ENCODE measurements at places on chromosomes 13 and 19.

GRCh38 chr13:28753208-28753892, 34.6 kb upstream of the SLC46A3 start:
- no peak for DNase-seq

GRCh38 chr13:74219566-74219965, 85.4 kb upstream of the KLF12 start:
- DNase-seq = no peak

GRCh38 chr19:49772850-49773432, 6.1 kb downstream of the AP2A1 start:
- no peak for DNase-seq

DNA sequence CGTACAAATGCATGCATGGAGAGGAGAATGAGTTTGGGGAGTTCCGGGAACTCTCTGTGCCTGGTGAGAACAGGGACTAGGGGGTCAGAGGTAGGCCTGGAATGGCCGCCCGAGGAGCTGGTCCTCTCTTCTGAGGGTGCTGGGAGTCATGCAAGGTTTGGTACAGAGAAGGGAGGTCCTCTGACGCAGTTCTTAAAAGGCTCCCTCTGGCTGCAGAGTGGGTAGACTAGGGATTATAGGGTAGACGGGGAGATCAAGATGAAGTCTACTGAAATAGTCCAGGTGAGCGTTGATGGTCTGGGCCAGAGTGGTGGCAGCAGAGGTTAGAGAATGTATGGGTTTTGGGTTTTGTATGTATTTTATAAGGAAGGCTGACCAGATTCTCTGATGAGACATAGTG, 796 bp downstream of the ZNF304 start:
- no peak for DNase-seq

GRCh38 chr13:46129124-46129523, 24.3 kb upstream of the CPB2 start:
- no peak for DNase-seq

DNA sequence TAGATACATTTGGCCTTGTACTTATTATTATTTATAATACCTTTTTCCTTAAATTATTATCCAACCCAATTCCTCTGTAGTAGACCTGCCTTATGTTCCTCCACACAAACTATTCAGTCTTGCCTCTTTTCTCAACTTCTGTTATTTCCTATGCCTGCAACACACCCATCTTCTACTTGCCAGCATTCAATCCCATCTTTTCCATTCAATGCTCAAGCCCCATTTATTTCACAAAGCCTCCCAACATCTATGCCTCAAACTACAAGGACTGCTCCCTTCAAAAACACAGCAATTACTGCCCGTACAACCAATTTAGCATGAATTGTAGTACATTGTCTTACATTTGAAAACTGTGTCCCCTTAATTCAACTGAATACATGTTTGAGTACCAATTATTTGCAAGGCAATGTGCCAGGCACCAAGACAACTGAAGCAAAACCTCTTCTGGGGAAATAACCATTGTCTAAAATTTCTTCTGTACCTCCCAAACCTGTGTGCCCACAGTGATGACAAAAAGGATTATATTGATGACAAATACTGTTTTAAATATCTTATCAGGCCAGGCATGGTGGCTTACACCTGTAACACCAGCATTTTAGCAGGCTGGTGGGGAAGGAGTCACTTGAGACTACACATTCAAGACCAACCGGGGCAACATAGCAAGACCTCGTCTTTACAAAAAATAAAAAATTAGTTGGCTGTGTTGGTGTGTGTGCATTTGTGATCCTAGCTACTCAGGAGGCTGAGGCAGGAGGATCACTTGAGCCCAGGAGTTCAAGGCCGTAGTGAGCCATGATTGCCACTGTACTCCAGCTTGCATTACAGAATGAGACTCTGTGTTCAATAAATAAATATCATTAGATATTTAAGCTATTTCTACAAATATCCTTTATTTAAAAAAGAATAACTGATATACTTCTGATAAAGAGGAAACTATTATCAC, 35.1 kb downstream of the ELF1 start:
- no peak for DNase-seq

- DNase-seq = no peak
These were observed 166.6 kb downstream of the KLF12 start for GRCh38 chr13:73967397-73968165.

DNA sequence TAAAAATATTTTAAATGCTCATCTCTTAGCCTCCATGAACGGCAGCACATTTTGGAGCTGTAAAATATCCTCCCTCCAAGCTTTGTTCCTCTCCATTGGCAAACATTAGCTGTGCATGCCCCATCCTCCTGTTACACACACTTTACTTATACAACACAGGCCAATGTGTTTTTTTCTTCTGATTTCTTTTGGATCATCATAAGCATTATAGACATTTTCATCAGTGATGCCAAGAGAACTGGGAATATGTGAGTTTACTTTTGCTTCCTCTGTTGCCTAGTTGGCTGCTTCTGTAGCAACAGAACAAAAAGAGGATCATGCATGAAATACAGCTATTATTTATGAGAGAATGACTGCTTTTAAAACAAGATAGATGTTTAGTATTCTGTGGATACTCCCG, 142.6 kb downstream of the PCDH9 start:
- DNase-seq = no peak

DNA sequence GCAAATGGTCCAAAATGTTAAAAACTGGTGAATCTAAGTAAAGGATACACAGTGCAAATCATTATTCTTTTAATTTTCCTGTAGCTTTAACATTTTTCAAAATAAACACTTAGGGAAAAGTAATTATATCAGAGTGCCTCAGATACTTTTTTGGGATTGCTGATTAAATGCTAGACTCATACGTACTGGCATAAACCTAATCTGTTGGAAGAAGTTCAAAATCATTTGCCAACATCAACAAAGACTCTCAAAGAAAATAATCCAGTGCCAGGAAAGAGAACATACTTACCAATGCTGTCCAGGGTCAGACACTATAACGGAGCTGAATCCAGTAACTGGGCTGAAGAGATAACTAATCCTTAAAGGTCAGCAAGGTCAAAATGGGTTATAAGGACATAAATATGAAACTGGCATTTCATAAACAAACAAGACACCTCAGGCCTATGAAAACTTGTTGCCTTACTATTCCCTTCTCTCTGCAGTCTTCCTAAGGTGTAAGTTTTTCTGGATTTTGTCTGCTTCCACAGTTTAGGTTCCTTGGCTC, 3.3 kb upstream of the ZNF420 start:
- DNase-seq = no peak

GRCh38 chr13:30725326-30726085, 9.8 kb upstream of the ALOX5AP start:
- DNase-seq = no peak

DNA sequence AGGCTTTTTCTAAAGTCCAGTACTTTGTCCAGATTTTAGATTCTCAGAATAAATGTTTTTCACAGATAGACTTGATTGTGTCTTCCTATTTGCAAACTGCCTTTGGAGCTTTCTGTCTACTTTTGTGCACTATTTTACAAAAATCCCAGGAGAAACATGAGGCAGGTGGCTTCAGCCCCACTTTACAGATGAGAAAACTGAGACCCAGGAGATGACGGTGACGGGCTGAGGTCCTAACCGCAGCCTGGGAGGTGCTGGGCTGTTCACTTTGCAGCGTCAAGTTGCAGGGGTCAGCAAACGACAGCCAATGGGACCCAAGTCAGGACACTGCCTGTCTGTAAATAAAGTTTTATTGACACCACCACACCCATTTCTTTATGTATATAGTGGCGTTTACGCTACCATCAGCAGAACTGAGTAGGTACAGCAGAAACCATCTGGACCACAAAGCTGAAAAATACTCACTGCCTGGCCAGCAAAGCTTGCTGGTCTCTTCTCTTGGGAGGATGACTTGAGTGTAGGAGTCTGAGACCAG, 6.8 kb upstream of the KDM4B start:
- DNase-seq = no peak

DNA sequence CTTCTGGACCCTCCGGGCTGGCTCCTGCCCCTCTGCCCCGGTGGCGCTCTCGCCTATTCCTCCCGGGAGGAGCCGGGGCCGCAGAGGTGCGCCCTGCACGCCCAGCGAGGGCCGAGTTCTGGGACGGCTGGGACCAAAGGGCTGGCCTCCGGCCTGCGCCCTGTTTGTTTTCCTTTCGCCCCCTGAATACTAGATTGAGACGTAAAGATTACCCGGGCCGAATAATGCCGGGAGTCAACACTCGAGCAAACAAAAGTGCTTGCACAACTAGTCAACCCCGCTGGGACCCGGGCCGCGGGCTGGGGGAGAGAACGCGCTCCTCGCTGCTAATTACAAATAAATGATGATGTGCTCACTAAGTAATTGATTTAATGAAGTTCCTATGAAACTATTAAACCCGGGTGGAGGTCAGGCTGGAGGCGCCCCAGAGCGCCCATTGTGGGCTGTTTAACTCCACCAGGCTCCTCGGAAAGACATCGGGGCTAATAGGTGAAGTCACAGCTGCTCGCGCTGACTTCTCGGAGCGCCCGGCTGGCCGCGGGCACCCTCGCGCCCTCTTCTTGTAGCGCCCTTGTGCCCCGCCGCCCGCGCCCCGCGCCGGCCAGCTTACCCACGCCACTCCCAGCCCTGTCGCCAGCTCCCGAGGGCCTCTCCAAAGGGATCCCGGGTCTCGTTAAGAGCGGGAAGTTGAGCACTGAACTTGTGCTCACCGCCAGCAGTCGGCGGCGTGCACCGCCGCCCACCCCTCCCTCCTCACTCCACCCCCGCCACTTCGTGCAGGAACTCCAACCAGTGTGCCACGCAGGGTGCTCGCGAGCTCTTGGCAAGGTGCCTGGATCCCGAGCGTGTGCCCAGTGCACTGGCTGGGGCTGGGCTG, 14.9 kb downstream of the ZIC5 start:
- no peak for DNase-seq

- no peak for DNase-seq
These were observed 8.0 kb upstream of the POU2F2 start for GRCh38 chr19:42140125-42140754.

DNA sequence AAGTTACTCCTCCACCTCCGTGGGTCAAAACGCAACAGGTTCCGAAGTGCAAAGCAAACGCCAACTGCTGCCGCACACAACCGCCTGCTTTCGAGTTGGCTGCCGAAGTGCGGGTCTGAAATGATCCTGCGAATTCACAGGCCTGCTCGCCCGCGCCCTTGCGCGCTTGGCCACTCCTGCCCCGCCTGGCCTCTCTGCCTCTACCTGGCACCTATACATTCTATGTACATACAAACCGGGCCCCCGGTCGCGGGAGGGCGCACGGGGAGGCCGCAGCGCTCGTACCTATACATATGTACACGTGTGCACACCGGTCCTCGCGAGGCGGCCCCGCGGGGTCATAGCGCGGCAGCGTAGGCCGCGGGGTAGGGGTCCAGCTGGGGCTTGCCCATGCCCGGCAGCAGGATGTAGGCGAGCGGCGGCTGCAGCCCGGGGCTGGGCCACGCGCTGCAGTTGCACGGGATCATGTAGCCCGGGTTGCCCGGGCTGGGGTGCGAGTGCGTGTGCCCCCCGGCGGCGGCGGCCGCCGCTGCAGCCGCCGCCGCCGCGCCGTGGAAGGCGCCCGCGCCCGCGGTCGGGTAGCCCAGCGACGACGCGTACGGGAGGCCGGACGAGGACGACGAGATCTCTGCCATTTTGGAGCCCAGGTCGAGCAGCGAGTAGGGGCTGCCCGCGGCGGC, 1.3 kb downstream of the SOX21 start:
- no peak for DNase-seq

- no peak for DNase-seq
These were observed 1446.1 kb downstream of the SLITRK1 start for GRCh38 chr13:82436099-82436585.

DNA sequence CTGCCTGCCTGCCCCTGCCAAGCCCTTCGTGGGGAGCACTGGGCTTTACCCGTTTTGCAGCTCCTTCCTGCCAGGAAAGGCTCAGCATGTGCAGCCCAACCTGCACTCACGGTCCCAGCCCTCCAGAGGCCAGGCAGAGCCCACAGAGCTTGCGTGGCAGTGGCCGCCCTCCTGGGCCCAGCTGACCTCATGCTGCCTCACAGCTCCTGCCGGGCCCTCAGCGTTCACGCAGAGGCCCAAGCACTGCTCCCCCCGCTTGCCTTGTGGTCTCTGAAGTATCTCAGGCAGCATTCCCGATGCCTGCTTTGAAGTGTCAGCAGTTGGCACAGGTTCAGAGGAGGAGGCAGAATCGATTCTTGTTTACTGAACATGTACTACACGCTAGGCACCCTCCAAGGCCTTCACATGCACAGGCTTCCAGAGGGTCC, 32.5 kb downstream of the CAPN12 start:
- no peak for DNase-seq

DNA sequence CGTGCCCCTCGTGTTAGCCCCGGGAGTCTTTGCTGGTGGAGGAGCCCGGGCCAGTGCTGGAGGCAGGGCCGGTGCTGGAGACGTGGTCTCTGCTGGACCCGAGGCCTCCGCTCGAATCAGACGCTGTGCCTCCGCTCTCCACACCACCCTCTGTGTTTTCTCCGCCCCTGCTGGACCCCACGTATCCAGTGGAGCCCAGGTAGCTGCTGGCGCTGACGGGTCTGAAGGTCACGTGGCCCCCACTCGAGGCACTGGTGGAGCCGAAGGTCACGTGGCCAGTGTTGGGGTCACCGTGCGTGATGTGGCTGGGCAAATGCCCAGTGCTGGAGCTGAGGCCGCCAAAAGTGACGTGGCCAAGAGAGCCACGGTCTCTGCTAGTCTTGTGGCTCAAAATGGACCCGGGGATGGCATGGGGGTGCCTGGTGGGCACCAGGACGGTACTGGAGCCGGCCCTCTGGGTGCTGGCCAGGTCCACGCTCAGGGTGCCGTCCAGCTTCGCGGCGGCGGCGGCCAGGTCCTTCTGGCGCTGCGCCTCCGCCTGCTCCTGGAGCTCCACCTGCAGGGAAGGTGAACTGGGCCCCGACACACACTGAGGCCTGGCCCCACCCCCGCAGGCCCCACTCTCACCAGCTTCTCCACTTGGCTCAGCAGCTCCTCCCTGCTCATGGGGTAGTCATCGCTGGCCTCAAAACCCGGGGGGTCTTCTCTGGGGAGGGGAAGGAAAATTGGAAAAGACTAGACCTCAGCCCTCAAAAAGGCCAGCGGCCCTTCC, 27.3 kb downstream of the ZNF114 start:
- no peak for DNase-seq

- DNase-seq = no peak
These were observed 13.8 kb upstream of the ZNF83 start for GRCh38 chr19:52651956-52652355.

GRCh38 chr13:101149735-101150384, 266.4 kb downstream of the NALCN start:
- DNase-seq = no peak

DNA sequence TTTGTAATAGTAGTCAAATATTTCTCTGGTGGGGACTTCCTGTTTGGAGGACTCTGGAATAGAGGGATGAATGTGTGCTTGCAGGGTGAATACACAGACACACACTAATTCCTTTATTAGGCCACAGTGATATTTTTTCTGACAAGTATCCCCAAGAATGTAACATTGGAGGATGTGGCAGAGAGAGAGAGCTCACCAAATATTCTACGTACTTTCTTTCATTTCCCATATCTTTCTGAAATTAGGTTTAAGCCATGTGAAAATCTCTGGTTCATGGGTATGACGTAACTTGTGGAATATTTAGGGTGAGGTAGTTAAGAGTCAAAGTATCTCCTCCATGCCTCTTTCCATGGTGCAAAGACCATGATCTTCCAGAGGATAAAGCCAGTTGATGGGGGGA, 463.4 kb downstream of the DIAPH3 start:
- no peak for DNase-seq

Data from CD4-positive, alpha-beta T cell treated with Interleukin-6 at 100 ng/mL for 8 hours (primary cell).